Small intestine (tissue), 16 donors: ENCODE measurements at places on chromosomes 3 and 15.

- no peak for DNase-seq
Measured at GRCh38 chr3:64463981-64464380, 223.8 kb downstream of the ADAMTS9 start.

DNA sequence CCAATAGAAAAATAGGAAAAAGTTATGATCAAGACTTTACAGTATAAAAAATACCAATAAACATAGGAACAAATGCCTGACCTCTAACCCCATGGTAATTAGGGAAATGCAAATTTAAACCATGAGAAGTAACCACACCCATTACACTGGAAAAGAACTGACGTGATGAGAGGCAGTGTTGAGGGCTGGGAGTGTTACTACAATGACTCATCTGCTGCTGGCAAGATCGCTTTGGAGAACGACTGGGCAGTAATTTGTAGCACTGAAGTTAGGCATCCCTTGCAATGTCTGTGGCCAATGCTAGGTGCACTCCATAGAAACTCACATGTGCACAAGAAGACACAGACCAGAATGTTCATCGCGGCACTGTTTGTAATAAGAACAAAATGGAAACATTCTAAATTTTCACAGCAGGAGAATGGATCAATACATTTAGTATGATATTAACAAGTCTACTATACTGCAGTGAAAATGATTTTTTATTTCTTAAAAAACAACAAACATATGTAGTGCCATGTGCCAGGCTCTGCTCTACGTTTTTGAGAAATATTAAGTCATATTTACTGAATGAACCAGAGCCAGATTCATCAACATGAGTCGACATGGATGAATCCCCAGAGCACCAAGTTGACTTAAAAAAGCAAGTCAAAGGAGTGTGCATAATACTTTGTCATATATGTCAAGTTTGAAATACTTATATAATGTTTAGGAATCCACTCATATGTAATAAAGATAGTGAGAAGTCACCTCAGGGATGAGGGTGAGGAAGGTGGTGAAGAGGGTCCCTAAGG is 37.6 kb upstream of the EPHB3 start:
- DNase-seq, result no peak

GRCh38 chr3:122313281-122313680 is 11.8 kb upstream of the CSTA start:
- DNase-seq, result no peak

DNA sequence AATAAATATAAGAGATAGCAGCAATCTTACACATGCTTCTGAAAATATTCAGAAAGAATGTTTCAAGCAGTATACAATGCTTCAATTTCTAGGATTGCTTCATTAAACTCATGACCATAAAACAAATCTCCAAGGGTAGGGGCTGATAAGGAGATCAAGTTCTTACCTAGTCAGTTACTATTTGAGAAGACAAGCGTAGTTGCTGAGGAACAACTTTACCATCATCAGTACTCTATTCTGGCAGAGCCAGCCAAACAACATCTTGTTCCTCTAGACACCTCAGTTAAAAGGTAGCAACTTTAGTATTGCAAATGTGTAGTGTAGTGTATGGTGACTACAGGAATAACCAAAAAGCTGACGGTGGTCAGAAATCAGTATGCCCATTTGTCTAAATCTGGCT is 85.4 kb upstream of the CHRM5 start:
- no peak for DNase-seq

DNA sequence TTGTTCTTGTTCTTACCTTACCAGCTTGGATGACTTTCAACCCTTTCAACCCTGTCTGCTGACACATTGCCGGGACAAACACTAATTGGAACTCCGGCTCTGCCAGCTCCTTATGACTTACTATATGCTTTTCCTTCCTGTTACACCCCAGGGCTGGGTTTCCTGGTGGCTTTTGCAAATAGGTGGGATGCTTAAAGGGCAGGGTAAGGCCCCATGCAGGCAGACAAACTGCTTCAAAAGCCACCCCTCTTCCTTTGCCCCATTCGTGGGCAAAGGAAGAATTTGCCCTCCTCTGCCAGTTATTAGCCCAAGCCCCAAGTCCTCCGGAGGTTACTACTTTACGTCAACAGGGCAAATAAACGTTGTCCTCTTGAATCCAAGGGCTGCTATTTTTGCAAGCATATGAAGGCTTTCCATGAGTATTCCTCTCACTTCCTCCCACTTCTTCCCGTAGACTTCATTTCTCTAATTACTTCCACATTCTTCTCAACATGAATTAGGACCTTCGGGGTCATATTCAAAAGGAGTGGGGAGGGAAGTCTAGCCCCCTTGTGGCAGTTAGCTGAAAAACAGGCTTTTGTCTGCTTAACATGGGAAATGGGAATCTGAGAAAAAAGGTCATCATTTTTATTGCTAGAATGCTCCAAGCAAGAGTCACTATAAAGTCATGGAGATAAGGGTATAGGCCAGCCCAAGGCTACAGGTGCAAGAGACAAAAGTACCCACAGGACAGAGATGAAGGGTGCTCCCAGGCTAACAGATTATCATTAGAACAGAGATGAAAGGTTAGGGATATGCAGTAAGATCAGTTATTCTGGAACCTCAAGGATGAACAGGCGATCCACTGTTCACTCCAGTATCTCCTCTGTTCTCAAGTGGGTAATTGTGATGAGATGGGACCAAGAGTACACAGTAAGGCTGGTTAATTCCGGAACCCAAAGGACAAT is 56.3 kb upstream of the FSTL1 start:
- peak; percentile 33 for DNase-seq

DNA sequence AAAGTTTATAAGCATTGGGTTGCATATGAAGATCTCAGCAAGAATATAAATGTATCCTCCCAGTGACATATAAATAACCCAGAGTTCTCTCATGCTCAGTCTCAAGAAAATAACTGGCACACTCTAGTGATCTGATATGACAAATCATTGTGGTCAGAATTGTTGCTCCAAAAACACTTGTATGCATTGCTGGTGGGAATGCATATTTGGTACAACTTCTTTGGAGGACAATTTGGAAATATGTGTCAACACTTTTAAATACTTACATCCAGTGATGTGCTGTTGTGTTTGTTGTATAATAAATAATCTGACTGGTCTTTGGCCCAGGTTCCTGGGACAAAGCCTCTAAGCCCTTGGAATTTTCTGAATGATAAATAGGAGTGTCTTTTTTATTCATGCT is 66.7 kb upstream of the STT3B start:
- DNase-seq, result no peak

GRCh38 chr3:127831723-127832172 is 9.4 kb upstream of the MGLL start:
- DNase-seq, result peak; percentile 47

DNA sequence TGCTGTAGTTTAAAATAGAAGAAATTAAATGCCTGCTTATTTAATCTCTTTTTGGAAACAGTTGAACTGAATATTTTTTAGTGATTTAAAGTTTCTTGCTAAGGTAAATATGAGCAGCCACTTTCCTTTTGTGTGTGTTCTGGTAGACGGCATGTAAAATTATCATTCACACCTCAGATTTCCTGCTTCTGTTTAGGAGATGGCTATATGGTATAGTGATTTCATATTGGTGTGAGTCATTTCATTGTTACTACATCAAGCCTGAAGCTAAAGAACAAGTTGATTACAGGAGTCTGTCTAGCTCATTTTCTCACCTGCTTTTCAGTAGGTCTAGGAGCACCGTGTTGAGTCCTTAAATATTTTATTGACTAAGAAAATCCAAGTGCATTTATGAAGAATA is 2.2 kb downstream of the LRCH3 start:
- peak; percentile 38 for DNase-seq

GRCh38 chr3:24375947-24376384 is 118.7 kb downstream of the THRB start:
- no peak for DNase-seq

DNA sequence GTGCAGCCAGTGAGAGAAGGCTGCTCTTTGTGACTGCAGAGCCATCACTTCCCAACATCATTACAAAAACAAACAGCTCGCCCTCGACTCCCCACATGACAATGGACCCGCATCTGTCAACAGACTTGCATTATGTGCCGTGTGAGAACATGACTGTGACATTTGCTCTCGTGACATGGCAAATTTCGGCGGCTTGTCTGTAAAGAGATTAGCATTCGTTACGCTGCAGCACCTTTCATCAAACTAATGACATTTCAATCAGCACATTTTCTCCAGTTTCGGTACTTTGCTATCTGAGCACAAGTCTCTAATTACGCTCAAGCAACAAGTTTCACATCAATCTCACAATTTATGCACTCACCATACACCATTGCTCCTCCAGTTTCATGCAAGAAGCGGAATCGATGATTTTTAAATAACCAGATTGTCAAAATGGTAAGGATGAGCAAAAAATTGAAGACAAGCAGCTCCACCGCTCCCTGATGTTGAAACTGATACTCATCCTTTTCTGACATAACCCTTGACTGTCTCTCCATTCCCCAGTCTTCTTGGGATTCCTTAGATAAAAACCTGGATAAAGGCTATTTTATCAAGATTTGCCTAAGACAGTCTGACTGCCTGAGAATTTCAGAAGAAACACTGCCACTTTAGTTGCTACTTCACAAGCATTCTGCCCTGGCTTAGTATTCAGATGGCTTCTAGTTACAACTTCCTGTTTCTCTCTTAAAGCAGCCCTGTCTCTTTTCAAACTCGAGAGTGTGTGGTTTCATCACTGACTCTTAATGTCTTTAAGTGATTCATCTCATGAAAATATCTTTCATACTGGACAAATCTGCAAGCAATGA is at the start of gene SLC9A9:
Gene SLC9A9 (minus strand): TSS at position 682 of the 845 bp plus-strand sequence. CDS start 146 bp downstream, at position 536.
- peak; percentile 9 for DNase-seq

GRCh38 chr15:24916305-24917009 is 38.3 kb upstream of the SNRPN start:
- DNase-seq, result no peak
